ENCODE measurements at places on chromosomes 11 and 22.

- DNase-seq = no peak
Observed at GRCh38 chr11:22688914-22689313, 22.5 kb downstream of the GAS2 start.

- no peak for DNase-seq
Observed at GRCh38 chr11:71311928-71312510, 59.6 kb upstream of the SHANK2 start.

GRCh38 chr11:64196626-64197025, 9.9 kb upstream of the FERMT3 start:
- DNase-seq = no peak

GRCh38 chr11:92866679-92867282, 102.7 kb upstream of the MTNR1B start:
- no peak for DNase-seq

DNA sequence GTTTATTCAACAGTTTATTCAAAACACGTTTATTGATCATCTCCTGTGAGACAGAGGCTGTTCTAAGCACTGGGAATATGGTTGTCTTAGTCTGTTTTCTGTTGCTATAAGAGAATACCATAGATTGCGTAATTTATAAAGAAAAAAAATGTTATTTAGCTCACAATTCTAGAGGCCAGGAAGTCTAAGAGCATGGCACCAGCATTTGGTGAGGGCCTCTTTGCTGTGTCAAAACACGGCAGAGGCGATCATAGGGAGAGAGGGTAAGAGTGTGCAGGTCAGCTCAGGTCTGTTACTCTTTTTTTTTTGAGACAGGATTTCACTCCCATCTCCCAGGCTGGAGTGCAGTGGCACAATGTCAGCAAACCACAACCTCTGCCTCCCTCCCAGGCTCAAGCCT, 5.2 kb upstream of the IL17RA start:
- no peak for DNase-seq

GRCh38 chr11:91220476-91221202, 997.8 kb upstream of the CHORDC1 start:
- no peak for DNase-seq

- DNase-seq = no peak
Observed at GRCh38 chr11:62676698-62677097, 2.2 kb downstream of the UBXN1 start.

GRCh38 chr11:28289444-28289843, 181.3 kb downstream of the METTL15 start:
- DNase-seq = no peak

GRCh38 chr11:101987370-101987769, 59.9 kb upstream of the CFAP300 start:
- no peak for DNase-seq

- no peak for DNase-seq
Observed at GRCh38 chr11:1854132-1854948, 1.5 kb downstream of the LSP1 start.

- no peak for DNase-seq
Observed at GRCh38 chr11:67611165-67611564, 4.4 kb downstream of the NDUFV1 start.

GRCh38 chr11:74853223-74853622, 95.7 kb downstream of the XRRA1 start:
- DNase-seq = no peak

DNA sequence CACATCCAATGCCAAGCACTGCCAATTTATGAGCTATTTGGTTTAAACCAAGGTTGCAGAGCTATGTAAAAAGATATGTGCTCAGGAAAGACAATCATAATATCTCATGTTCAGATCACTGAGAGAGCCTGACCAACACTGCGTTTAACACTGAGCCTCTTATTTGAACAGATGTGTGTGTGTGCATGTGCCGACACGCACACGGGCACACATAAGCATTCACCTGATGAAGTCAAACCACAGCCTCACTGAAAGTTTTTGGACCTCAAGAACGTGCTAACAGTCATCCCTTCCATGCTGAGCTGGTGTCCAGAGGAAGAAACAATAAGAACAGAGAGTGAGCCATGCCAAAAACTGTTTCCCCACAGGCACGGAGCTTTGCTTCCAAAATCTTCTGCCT, 23.4 kb downstream of the HPS4 start:
- DNase-seq = no peak

DNA sequence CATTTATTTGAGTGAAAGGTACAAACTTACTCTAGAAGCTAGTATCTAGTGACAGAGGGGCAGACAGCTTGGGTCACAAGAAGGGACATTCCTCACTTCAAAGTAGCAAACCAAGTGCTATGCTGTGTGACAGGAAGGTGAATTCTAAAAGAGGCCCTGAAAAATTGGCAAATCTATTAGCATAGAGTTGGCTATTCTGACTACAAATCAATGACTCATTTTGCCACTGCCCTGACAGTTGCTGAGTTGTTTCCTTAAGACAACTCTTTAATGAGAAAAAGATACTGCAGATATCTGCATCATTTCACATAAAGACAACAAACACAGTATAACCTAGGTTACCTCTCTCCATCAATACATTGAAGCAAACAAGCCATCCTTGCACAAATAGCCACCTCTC, 524.0 kb upstream of the LRRC4C start:
- no peak for DNase-seq

DNA sequence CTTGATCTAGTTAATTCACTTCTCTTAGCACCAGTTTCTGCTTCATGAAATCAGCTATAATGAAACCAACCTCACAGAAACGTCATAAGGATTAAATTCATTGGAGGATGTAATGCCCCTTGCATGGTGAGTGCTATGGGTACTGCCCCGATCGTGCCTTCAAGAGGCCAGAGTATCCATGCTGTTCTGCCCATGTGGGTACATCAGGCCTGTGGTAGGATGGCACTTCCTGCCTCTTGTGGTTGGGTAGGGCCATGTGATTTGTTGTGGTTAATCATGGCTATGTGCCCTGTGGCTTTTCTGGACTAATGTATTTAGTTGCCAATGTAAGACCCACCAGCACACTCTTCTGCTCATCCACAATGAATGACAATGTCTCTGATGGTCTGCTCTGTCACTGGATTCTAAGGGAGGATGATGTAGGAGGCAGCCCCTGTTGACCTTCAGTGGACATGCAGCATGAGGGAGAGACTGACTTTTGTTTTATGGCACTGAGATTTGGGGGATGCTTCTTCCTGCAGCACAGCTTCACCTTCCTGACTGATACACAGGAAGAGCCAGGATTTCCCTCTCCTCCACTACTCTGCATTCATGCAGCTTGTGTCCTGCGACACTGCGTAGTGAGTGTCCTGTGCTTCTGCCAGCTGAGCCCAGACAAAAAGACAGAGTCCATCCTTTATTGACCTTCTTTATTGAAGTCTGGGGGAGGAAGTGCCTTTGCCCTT, 66.2 kb downstream of the DHCR7 start:
- no peak for DNase-seq

- peak; percentile 31 for DNase-seq
Observed at GRCh38 chr22:37077802-37078448, 26.4 kb downstream of the KCTD17 start.

DNA sequence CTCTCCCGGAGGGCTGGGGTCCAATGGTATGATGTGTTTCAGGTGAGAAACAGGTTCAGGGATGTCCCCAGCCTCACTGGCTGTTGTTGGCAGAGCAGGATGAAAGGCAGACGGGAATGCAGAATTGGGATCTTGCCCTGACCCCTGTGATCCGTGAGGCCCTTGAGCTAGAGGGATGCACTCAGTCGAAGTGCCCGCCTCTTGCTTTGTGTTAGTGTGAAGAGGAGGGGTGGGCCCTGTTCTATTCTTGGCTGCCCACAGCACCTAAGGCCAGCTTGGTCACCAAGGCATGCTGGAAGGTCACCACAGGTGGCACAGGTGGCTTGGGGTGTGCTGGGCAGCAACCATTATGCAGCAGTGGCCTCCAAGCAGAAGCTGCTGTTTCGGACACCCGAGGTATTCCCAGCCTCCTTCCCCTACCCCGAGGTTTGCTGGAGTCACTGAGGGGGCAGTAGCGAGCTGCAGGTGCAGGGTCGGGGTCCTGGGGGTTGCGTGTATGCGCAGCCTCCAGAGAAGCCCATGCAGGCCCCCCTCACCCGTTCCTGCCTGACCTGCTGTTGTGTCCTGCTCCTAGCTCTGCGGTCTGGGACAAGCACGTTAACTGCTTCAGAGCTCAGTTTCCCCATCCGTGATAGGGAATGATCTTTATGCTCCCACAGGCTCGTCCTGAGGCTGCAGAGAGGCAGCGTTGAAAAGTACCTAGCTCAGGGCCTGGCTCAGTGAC, 13.0 kb downstream of the LRP5 start:
- no peak for DNase-seq

- DNase-seq = no peak
Observed at GRCh38 chr22:46352691-46353386, 17.3 kb downstream of the TRMU start.

DNA sequence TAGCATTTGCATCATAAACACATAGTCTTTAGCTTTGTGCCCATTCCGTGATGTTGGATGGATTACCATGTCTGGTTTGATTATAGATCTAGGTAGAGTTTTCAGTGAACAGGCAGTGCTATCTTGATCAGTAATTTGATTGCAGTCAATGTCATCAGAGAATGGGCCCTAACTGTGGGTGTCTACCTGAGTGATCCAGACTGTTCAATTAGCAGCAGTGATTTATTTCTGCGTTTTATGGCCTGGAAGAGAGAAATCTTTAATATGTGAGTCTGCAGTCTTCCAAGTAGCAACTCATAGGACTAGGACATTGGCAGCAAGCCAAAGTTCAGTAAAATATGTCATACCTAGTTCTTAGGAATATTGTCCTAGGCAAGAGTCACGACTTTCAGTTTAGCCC, 80.3 kb downstream of the CASP12 start:
- no peak for DNase-seq

GRCh38 chr11:121654843-121655536, 202.2 kb upstream of the SORL1-AS1 start:
- no peak for DNase-seq

GRCh38 chr22:23131931-23132330, 9.9 kb downstream of the RSPH14 start:
- DNase-seq = no peak

- DNase-seq = no peak
Observed at GRCh38 chr22:18947905-18948304, 11.8 kb upstream of the PRODH start.

DNA sequence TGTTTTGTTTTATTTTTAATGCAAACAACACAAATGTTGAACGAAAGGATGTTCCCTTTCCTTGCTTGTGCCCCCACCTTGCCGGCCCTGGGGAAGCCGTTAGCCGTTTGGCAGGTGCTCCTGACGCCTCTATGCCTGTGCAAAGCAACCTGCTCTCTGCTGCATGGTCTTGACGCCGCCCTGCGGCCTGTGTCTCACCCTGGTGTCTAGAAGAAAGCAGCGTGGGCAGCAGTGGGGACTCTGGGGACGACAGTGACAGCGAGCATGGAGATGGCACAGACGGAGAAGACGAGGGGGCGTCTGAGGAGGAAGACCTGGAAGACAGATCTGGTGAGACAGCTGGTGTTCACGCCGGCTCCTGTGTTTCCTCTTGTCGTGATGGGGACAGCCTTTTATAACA, 5.5 kb downstream of the PHRF1 start:
- no peak for DNase-seq

DNA sequence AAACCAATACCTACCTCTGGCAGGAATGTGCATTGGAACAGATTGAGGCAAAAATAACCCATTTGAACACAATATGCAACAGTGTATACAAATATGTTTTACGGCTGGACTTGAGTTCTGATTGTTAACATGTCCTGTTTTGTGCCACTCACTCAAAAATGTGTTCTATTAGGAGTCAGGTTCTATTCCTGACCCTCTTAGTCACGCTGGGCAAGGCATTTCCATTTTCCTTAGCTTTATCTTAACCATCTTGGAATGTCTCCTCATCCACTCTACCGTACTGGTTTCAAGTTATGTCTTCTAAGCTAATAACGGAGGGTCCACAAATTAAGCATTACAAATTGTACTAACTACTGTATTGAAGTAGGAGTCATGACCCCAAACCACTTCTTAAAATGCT, 78.6 kb downstream of the MAML2 start:
- DNase-seq = no peak

GRCh38 chr22:47663615-47664605, 901.5 kb downstream of the TBC1D22A start:
- no peak for DNase-seq

- no peak for DNase-seq
Observed at GRCh38 chr11:132639403-132639802, 892.9 kb downstream of the OPCML start.

- no peak for DNase-seq
Observed at GRCh38 chr22:49549256-49550140, 278.2 kb downstream of the BRD1 start.

DNA sequence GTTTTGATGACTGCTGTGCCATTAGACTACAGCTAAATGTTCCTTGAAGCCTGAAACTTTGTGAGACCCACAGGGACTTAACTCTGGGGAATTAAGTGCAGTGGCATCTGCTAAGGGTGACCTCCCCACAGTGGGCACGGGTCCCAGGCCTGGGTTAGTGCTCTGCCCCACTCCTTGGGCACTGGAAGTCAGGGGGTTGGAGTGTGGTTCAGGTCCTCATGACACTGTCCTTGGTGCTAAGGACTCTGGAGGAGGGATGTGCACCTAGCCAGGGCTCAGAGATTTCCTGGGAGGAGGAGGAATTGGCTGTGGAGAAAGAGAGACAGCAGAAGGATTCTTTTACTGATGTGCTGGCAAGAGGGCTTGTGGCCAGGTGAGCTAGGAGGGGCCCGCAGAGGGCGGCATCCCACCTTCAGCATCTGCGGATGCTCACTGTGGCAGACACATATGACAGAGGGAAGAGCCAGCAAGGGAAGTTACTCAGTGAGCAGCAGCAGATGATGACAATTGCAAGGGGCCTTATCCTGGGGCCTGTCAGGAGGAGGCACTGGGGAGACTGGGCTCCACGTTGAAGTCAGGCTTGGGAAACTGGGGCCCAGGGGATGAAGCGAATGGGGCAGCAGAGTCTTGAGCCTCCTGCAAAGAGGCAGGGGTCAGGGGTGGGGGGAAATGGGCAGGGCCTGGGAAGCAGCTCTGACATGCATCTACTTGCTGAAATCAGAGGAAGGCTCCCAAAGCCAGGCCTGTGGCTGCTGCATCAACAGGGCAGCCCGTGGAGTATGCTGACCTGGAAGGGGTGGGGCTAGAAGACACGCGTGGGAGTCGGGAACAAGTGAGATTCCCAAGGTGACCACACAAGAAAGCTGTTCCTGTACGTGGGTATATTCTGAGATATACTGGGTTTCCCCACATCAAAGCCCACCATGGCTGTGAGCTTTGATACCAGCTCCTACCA, 144.0 kb downstream of the MPPED1 start:
- DNase-seq = no peak

DNA sequence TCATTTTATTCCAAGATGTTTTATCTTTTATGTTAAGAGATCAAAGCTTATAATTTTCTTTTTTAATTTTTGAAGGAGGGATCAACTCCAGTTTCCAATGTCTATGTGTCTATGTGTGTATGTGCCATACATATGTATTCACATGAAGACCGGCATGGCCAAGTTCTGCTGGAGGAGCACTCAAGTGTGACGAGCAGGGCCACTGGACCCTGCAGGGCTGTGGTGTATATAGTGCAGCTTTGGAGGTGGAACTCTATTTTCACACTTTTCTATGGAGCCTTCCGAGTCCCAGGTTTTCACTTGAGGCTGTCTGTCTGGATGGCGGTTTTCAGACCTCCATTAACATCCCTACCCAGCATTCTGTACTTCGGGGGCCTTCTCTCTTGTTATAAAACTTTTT, 36.5 kb upstream of the TTC12 start:
- no peak for DNase-seq

GRCh38 chr11:860234-861104, 17.8 kb downstream of the TSPAN4 start:
- DNase-seq = no peak
